ENCODE measurements at places on chromosomes 2 and 18.

GRCh38 chr18:52723550-52723970, 383.6 kb downstream of the DCC start:
- DNase-seq: no peak

GRCh38 chr2:29035016-29035745, 39.1 kb downstream of the PCARE start:
- DNase-seq: no peak

GRCh38 chr2:207993151-207993763, 32.1 kb downstream of the PLEKHM3 start:
- DNase-seq: no peak

DNA sequence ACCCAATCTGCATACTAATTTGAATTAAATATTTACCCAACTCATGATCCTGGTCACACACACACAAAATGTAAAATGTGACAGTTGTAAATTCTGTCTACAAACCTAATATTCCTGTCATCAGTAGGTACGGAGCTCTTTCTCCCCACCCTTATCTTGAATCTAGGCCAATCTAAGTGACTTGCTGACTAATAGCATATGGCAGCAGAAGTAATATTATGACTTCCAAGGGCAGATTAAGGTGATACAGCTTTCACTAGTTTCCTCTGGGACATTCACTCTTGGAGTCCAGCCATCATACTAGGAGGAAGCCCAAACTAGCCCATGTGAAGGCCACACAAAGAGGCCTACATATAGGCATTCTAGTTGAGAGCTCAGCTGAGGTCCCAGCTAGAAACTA, 89.4 kb downstream of the TMEM131 start:
- no peak for DNase-seq

GRCh38 chr2:169175112-169175511, 105.7 kb downstream of the DHRS9 start:
- no peak for DNase-seq

GRCh38 chr18:63365876-63366212, 1.2 kb downstream of the KDSR start:
- no peak for DNase-seq

DNA sequence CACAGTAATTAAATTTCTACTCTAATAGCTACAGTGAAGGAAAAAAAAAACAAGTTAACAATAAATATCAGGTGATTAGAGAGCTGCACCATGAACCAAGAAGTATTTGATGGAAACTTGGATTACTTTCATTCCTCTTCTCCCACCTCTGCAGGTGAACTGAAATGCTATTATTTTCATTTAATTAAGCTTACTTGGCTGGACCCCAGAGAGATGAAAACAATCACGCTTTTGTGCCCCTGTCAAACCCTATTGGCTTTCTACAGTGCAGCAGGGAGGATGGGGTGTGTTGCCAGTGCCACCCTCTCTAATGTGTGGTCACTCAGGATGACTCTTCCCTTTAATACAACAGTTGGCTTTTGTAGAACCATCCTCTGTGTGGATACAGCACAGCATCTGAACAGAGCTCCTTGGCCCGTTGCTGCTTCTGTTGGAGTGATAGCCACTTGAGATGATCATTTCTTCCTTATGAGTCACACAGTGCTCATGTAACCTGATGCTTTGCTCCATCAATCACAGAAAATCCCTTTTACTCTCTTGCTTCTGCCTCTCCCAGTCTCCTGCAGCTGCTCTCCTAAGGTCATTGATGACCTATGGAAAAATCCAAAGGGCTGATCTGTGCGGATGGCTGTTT, 5.5 kb upstream of the ARL4C start:
- DNase-seq: peak; percentile 75

DNA sequence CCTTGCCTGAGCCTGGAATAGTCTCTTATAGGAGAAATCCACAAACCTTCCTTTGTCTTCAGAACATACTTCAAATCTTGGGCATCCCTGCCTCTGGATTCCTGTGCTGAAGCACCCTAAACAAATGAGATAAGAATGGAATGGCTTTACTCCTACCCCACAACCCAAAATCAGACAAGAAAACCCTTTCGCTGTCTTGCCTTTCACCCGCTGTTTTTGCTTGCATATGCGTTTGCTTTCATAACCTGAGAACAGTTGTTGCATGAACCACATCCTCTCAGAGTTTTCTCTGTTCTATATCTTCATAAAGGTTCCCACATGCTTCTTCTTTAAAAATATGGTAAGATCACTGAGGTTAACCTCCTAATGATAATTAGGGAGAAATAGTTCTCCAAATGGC, 132.1 kb upstream of the MAP3K20 start:
- DNase-seq: no peak

DNA sequence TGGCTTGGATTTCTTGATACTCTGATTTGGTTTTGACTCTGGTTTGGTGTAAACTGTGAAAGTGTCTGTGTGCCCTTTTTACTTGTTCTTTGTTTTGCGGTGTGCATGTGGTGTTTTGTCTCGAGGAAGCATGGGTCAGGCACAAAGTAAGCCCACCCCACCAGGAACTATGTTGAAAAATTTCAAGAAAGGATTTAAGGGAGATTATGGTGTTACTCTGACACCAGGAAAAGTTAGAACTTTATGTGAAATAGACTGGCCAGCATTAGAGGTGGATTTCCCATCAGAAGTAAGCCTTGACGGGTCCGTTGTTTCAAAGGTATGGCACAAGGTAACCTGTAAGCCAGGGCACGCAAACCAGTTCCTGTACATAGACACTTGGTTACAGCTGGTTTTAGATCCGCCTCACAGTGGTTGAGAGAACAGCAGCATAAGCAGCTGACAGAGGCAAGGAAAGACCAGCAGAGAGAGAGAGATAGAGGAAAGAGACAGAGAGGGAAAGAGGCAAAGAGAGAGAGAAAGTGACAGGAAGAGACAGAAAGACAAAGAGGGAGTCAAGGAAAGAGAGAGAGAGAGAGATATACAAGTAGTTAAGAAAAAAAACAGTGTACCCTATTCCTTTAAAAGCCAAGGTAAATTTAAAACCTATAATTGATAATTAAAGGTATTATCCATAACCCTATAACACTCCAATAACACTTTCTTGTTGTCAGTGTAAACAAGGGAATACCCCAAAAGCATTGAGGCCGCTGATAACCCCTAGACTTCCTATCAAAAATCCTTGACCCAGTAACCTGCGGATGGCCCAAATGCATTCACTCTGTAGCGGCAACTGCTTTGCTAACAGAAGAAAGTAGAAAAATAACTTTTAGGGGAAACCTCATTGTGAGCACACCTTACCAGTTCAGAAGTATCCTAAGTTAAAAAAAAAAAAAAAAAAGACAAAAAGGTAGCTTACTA, 42.6 kb downstream of the TFPI start:
- DNase-seq: no peak

DNA sequence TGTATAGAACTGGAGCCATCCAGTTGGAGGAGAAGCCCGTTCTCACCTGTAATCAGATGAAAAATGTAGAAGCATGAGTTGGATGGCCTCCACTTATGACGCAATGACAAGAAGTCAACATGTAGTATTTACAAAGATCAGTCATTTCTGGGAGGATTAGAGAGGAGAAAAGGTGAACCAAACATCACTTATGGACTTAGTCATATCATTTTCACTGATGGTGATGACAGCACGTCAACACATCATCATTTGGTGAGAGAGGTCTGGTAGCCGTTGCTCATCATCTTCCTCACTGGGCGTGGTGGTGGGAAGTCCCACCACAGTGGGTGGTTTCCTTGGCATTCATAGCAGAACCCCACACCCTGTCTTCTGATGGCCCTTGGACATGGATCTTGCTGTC, 264.2 kb upstream of the EPAS1 start:
- no peak for DNase-seq

GRCh38 chr2:43559391-43560230, 36.2 kb downstream of the THADA start:
- DNase-seq: no peak

DNA sequence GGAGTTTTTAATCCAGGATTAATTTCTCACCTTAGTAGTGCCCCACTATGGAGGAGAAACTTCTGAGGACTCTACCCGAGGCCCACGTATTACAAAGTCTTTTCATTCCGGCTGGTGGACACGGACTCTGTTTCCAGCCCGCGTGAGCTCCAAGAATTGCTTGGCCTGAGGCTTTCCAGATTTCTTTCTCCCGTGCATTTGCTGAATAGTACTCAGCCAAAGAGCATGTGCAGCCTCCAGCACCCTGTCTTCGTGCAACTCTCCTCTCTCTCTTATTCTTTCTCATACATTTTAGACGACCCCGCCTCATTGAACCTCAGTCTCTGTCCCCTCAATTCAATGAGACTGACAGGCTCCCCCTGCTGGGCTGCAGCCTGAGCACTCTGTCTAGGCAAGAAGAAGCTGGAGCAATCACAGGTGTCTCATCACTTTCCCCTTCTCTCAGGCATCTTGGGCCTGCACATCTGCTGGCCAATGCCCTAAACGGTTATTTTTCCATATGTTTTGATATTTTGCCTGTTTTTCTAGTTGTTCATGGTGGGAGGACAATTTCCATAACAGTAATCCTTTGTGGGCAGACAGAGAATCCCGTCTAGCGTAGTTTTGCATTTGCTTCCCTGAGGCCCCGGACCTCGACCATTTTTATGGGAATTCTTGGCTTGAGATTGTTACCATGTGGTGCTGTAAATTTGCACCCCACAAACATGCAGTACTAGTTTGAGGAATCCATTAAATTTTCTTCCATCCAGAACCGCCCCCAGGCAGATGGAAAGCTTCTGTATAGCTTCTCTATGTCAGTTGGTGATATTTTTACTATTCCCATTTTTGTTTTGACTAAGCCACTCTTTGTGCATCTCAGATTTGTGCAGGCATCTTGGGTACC, 50.1 kb upstream of the LPIN2 start:
- no peak for DNase-seq

DNA sequence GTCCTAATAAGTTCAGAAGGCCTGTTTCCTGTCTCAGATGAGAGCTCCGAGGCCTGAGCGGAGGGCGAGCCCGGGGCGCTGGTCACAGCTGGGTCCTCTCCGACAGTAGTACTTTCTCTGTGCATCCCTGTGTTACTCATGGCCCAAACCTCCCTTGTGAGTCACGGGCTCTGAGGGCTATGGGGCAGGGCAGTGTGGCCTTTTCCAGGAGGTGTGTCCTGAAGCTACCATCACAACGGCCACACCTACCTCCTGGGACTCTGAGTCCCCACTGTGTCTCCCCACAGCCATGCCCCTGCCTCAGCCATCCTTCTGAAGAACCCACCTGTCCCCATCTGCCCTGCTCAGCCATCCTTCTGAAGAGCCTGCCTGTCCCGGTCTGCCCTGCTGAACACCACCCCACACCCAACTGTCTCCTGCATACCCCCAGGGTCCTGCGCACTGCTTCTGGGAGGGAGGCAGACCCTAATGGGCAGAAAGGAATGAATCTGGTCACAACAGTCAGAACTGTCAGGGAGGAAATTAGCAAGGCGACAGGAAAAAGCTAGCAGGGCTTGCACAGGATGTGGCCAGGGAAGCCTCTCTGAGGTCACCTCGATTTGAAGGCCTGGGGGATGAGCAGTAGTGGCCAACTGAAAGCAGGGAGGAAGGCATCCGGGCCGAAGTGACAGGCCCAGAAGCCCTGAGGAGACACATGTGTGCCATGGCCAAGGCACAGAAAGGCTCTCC, 145.4 kb upstream of the RIOK3 start:
- no peak for DNase-seq

DNA sequence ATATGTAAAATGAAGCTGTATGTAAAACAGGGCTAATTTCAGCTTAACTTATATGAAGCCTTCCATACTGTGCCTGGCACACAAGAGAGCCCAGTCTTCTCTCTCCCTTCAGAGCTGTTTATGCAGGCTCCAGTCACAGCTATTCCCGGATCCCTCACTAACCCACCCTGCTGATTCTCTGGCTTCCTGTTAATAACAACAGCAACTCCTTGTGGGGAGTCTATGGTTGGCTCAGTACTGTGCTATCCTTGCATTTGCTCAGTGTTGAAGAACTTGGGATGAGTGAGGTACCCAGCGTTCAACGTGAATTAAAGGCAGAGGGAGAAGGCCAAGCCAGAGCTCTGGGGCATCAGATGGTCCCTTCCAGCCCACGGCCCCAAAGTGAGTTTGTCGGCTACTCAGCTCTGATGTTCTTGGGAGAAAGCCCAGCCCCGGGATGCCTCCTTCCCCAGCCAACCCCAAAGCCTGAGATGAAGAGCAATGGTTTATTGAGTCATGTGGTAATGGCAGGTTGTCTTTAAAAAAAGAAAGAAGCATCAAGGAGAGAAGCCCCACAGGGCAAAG, 43.2 kb downstream of the PSD4 start:
- DNase-seq: no peak

- DNase-seq: peak; percentile 72
These were observed 19.9 kb upstream of the BCL2L11 start for GRCh38 chr2:111100765-111101162.

GRCh38 chr2:195408196-195408595, 248.8 kb upstream of the SLC39A10 start:
- DNase-seq: no peak

- DNase-seq: peak; percentile 10
These were observed 93.6 kb downstream of the ZEB2 start for GRCh38 chr2:144426355-144426754.

DNA sequence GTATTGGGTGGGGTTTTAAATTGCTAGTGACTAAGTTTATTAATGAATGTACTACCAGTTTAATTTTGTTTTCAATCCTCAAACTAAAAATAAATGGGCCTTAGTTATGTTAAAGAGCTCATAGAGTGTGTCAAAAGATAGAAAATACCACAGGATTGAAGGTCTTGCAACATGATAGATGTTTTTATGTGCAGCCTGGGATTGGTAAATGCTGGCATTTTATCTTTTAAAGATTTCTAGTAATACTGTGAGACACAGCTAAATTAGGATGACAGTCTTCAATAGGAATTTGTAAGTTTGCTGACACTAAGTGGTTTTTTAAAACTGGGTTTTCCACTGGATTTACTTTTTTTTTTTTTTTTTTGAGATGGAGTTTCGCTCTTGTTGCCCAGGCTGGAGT, 122.3 kb downstream of the HAUS1 start:
- DNase-seq: no peak

GRCh38 chr18:8235894-8236293, 373.3 kb upstream of the RAB12 start:
- DNase-seq: no peak

DNA sequence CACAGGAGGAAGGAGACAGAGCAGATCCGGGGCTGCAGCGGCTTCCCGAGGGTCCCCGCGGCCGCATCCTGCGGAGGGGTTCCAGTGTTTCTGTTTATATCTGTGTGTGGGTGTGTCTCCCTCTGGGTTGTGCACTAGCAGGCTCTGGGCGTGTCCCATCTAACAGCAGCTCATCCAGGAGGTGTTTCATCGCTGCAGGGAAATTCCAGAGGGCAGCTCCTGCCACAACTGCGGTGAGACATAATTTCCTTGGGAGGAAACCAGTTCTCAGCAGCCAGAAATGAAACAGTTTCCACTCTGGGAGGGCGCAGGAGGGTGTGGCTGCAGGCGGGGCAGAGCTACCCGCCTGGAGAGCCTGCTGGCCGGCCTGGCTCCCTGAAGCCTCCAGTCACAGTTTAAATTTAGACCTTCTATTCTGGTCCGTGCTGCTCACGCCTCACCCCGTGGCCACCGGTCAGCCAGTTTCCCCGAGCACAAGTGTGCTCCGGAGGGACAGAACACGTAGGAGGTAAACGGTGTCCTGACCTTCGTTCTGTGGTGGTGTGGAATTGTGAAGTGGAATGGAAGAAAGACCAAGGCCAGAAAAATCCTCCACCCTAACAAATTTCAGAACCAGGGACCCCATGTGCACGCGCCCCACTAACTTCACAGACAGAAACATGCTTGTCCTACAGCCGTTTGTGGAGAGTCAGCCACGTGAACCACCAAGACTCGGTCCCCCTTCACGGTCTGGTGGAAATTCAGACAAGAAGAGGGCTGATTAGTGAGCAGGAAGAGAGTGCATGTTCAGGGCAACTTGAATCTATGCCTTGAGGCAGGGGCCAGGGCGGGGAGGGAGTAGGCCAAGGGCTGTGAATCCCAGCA, 50.2 kb downstream of the TEX44 start:
- DNase-seq: peak; percentile 88
